ENCODE measurements at places on chromosomes 11 and 22. TPM values are rescaled to one million over a fixed set of nuclear protein-coding genes. Genes with fewer than 3 reads are reported as not detected.
A peak's percentile ranks its signal among the peaks of the same experiment; 100 is the strongest.

Gene PRAME
- total RNA-seq = not detected

- no peak for DNase-seq
Measured at GRCh38 chr22:18033204-18033998, 9.0 kb upstream of the MICAL3 start.

Gene MRGPRX3
- total RNA-seq = not detected

DNA sequence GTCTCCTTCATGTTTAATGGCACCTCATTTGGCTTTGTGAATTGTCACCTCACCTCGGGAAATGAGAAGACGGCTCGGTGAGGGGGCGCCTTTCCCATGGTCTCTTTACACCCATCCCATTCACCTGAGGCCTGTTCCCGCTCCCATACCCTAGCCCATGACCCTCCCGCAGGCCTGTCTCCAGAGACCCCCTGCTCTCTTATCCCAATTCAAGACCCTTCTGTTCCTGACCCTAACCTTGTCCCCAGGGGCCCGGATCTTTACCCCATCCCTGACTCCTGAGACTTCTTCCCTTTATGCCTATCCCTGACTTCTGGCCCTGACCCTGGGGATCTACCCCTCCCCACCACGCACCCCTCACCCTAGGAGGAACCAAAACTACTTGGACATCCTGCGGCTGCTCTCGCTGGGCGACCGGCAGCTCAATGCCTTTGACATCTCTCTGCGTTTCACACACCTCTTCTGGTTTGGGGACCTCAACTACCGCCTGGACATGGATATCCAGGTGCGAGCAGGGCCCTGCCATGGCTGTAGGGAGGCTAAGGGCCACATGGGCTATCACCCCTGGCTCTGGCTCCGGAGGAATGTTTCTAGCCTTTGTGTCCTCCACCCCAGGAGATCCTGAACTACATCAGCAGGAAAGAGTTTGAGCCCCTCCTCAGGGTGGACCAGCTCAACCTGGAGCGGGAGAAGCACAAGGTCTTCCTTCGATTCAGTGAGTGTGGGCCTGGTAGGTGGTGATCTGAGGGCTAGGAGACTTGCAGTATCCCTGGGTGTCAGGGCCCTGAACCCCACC, 7.9 kb downstream of the INPPL1 start:
- no peak for DNase-seq

- no peak for DNase-seq
Measured at GRCh38 chr11:111627591-111627990, 25.3 kb downstream of the SIK2 start.

- DNase-seq = no peak
Measured at GRCh38 chr11:9146477-9146876, 55.1 kb upstream of the SCUBE2 start.

DNA sequence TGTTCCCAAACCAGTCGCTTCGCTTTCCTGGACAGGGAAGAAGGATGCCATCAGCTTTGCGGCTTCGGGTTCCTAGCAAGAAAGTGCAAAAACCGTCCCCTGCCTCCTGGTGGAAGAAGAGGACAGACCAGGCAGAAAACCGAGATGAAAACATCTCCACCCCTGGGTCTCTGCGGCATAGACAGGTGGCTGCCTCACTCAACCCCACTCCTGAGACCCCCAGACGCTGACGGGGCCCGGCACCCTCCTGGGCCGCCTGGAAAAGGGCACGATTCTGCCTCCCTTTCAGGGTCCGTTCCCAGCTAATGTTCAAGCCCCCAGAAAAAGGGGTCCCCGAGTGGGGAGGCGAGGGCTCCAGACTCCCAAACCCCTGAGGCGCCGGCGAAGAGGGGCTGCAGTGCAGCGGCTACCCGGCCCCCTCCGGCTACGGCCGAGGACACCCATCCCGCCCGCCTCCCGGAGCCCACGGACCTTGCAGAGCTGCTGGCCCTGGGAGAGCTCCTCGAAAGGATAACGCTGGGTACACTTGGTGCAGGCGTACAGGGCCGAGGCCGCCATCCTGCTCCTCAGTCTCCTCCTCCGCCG, 569 bp downstream of the FAM76B start:
- DNase-seq = peak; percentile 81

All from mesenteric fat pad (tissue), 1 donor.